Right forelimb (tissue), 1 donor: ENCODE measurements at places on chromosomes 16 and 17.

DNA sequence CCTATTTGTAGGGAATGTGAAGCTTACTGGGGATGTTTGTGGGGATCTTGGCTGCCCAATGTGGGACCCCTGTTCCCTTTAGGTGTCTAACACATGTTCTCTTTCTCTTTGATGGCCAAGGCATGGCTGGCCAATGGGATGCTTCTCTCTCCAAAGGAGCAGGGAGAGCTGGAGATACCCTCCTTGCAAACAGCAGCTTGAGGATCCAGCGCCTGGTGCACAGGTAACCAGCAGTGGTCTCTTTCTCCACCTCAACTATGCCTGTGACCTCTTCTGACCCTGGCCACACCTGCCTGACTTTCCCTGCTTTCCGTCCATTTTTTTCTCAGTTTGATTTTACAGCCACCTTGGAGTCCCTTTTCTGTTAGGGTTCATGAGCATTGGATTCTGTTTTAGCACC lies 16.8 kb upstream of the NKD1 start:
- DNase-seq, result peak; percentile 1

DNA sequence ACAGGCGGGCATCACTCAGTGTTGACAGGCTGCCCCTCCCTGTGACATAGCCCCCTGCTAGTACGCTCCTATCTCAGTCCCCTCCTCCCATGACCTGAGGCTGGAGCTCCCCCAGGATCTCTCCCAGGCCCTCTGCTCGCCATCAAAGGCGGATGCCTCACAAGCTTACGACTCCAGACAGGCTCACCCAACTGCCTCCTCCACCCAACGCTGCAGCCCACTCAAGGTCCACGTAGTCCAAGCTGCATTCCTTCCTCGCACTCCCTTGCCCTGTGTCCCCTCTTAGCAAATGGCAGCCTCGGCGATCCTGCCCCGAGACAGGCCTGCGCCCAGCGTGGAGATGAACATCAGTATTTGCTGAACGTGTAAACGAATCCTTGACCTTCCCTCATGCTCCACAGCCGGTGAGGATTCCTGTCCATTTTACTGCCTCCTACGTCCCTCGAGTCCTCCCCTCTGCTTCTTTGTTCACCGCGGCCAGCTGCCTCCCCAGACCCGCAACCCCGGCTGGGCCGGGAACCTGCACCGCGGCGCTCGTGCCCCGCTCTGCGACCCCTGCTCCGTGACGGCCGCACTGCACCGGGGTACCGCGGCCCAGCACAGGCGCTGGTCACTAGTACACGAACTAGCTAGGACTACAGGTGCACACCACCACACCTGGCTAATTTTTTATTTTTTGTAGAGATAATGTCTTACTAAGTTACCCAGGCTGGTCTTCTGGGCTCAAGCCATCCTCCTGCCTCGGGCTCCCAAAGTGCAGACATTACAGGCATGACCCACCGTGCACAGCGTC lies 838 bp upstream of the TMEM97 start:
- DNase-seq, result no peak

GRCh38 chr17:79048826-79049755 lies 25.1 kb downstream of the C1QTNF1 start:
- DNase-seq, result no peak

GRCh38 chr16:72597938-72598337 lies 426.0 kb upstream of the PMFBP1 start:
- DNase-seq, result no peak

DNA sequence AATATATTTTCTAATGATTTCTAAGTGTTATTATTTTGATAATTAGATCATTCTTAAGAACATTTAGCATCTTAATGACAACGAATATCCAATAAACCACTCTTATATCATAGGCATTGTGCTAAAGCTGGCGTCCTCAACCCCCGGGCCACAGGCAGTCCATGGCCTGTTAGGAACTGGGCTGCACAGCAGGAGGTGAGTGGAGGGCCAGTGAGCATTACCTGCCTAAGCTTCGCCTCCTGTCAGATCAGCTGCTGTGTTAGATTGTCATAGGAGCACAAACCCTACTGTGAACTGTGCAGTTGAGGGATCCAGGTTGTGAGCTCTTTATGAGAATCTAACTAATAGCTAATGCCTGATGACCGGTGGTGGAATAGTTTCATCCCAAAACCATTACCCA lies 3.7 kb downstream of the DUXB start:
- no peak for DNase-seq

DNA sequence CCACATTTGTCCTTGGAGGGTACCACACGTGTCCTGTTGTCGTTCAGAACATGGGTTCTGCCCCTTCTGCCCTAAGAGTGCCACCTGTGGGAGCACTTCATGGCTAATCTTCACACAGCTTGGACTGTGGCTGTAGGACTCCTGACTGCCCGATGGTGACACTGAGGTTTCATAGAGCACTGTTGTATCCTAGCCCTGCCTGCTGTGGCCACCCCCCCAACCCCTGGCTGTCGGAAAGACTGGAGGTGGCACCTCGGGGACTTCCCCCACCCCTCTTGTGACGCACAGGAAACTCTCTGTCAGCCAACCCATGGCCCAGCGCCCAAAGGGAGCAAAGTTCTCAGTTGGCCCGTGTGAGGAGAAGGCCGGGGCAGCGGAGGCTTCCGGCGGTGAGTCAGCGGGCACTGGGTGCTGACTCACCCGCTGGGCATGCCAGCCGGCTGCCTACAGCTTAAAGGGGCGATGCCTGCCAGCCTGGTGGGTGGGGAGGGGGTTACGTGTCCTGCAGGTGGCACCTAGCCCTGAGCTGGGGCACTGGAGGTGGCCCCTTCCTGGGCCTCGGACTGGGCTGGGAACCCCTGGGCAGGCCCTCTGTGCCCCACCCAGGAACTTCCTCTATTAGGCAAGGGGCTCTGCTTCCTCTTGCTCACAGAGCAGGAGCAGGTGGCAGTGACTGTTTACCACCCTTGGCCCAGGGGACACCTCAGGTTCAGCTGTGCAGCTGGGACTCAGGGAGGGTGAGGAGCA lies 3.4 kb downstream of the MAP2K3 start:
- DNase-seq, result peak; percentile 86

GRCh38 chr16:17194190-17194780 lies 276.5 kb downstream of the XYLT1 start:
- peak; percentile 52 for DNase-seq

GRCh38 chr17:57541472-57542394 lies 203.4 kb downstream of the CCDC182 start:
- no peak for DNase-seq

GRCh38 chr17:75525806-75526554 lies 483 bp downstream of the LLGL2 start:
- DNase-seq, result peak; percentile 45

GRCh38 chr17:52159246-52160135 lies 977 bp upstream of the CA10 start:
- no peak for DNase-seq

DNA sequence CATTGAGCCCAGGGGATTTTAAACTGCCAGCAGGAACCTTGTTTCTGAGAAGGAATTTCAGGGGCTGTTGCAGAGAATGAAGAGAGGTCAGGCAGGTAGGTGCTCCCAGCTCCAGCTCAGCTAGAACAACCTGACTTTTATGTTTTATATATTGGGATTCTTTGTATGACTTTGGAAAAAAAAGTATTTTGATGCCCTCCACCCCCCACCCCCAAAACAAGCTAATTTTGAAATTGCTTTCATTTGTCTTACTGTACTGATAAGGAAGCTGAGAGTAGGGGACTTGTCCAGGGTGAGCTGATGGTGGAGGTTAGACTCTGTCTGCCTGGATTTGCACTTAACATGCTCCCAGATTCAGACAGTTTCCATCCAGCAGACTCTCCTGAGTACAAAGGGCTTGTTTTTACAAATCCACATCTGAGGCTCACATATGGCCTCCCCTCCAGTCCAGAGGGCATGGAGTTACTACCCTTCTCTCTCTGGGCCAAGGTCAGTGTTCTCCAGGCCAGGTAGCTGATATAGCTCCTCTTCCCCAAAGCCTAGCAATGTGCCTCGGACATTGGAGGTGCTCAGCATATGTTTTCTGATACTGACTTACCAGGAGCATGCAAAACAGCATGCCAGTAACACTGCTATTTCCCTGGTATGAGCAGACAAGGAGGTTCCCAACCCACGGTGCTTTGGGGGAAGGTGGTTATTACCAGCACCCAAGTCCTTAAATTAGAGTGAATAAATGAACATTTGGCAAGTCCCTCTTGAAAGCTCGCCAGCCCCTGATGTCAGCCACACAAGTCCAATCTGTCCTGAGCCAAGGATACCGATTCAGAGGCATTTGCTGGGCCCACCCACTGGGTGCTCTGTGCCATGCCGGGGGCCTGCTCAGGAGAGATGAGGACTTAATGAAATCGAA lies 11.3 kb downstream of the STX1B start:
- no peak for DNase-seq

GRCh38 chr16:51151435-51151960 lies 428 bp upstream of the SALL1 start:
- DNase-seq, result peak; percentile 81

DNA sequence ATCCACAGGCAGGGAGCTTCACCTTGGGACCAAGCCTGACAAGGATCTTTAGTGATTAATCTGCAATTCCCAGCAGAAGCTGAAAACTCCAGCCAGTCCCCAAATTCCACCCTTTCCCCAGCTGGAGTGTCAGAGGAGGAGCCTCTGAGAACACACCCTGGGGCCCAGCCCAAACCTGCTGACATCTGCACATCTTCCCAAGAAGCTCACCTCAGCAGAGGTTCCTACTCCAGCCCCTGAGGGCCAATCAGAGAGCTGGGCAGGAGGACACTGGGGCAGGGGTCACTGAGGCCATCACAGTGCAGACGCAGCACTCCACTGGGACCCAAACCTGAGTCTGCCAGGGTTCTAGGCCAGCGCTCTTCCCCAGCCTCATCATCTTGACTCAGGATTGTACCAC lies 44.9 kb downstream of the CNGB1 start:
- DNase-seq, result no peak

DNA sequence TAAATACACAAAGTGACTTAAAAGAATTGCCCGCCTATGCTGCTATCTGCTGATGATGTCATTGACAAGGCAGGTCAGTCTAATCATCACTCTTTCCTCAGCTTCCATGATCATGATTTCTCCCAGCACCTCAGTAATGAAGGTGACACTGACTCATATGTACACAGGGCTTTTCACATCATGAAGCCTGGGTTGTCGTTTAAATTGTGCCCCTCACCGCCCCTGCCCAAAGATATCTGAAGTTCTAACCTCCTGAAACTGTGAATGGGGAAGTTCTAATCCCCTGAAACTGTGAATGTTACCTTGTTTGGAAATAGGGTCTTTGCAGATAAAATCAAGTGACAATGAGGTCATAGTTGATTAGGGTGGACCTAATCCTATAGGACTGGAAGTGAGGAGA lies 17.4 kb upstream of the GPRC5C start:
- DNase-seq, result no peak

DNA sequence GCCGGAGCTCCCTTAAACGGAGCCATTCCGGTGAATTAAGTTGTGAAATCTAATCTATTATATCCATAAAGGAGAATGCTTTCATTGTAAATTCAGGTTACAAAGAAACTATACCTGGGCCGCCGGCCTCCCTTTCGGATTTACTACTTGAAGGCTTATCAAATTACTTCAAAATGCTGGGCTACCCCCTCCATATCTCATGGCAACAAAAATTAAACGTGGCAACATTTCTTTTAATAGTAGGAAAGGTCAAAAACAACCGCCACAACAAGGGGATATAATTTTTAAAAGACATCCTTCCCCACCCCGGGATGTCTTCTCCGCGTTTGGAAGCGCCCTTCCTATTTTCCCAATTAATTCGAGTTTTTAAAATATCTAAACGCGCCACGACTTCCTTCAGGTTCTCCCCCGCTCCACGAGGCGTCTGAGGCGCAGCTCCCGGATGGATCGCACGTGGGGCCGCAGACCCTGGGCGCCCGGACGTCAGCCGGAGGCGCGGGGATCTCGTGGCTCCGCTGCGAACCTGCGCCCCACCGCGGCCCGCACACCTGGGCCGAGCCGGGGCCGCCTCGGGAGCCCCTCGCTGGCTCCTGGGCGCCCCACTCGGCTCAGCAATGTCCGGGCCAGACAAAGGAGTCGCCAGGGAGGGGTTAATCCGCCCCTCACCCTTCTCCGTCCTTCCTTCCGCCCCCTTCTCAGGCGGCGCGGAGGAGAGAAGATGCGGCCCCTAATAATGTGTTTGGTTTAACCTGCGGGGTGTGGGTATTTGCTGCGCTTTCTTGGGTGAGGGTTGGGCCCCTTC lies 47.4 kb upstream of the SLC38A10 start:
- DNase-seq, result no peak

DNA sequence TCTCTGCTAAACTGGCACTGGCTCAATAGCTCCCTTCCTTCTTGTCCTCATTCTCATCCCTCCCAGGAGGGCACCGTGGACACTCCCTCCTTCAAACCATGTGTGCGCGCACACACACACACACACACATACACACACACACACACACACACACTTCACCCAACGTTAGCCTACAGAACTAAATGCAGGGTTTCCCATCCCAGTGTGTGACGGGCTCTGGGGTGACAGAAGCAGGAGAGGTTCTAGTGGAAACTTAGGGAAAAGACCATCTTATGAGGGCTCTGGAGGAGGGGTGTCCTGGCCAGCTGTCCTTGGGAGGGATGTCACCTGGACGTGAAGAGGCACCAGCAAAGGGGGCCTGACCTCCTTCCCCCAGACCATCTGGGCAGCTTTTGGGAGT lies 19.7 kb downstream of the OSBPL7 start:
- DNase-seq, result no peak

DNA sequence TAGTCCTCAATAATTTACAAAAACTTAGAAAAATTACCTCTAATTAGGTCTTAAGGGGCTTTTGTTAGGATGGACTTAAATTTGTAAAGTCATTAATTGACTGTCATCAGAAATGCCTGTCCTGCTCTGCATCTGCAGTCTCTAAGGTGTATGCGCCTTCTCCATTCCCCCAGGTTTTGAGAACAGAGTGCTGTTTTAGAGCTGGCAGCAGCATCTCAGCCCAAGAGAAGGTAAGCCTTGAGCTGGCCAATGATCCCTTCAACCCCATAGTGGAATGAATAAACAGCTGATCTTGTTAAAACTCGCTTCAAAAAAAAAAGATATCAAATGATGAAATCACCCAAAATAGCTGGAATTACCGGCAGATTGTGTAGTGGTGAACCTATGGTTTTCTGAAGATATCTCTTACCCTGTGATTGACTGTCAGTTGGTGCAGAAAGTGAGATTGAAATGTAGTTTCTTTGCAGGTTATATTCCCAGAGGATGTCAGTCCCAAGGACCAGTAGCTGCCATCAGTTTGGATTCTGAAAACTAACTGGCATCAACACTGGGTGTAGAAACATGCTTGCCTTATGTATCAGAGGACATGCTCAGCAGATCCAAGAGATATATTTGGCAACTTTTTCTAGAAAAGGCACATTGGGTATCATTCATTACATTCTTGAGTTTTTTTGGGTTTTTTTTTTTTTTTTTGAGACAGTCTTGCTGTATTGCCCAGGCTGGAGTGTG lies 25.7 kb downstream of the TRPV2 start:
- DNase-seq, result no peak

DNA sequence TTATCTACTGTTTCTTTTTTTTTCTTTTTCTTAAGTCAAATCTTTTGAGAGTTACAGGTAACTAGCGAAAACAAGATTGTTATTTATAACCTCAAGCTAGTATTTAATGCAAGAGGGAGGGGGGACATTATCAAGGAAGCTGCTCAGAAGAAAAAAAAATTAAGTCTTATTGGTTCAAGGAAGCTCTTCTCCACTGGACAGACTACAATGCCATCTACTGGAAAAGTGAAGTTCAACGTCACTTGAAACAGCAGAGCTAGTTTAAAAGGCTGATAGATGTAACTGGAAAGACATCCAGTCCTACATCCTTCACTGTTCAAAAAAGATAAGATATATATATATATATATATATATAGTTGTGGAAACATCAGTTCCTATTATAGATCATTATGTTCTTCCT lies 418.0 kb upstream of the PSMD7 start:
- DNase-seq, result no peak
